ENCODE measurements at places on chromosomes 5 and 9.
A peak's percentile ranks its signal among the peaks of the same experiment; 100 is the strongest.

DNA sequence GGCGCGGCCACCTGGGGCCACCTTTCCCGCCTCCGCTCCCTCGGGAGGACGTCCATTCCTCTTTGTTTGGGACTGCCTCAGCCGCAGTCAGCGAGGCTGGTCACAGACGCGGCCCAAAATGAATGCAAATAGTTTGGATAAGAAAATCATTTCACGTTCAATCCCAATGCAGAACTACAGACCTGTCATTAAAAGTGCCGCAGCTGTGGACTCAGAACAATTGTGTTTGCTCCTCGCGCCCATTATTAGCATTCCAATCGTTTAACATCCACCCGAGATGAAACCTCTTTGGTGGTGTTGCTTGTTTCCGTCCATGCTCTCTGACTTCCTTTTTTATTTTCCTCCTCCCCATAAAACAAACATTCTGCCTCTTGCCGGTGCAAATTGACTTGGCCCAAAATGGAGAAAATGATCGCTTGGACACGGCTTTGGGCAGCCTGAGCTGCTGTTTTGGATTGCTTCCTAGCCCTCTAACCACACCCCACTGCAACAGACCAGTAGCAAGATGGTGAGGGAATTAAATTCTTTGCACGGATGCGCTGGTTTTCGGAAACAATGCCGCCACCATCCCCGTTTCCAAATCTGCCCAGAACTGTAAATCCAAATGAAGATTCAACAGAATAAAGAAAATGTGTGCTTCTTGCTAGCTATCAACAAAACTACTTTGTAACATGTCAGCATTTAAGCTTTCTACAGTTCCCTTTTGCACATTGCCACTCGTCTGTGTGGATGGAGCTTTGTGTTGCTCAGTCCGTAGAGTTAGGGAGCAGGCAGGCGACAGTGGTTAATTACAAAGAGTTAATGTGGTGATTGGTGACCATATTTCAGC is 784 bp downstream of the NLN start:
- no peak for DNase-seq

GRCh38 chr9:121851641-121852091 is 200.2 kb downstream of the DAB2IP start:
- no peak for DNase-seq

DNA sequence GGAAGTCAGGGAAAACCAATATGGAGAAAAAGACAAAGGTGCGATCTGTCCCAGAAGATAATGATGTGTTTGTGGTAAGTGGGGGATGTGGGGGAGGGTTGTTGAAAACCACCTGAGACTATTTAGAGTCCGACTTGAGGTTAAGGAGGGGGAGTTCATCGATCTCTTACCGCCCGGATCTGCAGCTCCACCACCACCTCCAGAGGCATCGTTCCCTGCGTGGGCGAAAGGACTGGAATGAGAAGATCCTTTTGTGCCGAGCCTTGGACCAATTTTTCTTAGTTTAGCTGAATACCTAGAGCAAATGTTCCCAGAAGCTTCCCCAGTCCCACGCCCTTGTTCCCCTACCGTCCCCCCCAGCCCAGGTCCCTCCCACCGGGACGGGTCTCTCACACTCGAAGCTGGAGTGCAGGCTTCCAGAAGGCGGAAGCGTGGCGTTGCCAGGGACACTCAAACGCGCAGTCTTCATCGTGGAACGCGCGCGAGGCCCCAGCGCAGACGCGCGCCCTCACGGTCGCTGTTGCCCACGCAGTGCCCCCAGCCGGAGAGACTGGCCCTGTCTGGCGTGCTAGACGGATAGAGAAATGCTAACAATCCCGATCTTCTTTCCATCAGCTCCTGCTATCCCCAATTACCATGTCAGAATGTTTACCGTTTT is at the start of gene SPATA6L:
Gene SPATA6L (minus strand): TSS at position 439 of the 658 bp plus-strand sequence. CDS start 230 bp downstream, at position 209.
- peak; percentile 35 for DNase-seq

GRCh38 chr5:95878417-95879323 is 56.1 kb upstream of the GLRX start:
- DNase-seq, result no peak

GRCh38 chr5:158119961-158120723 is 261.2 kb upstream of the CLINT1 start:
- no peak for DNase-seq

- DNase-seq, result no peak
Observed at GRCh38 chr5:174455301-174455700, 269.1 kb upstream of the MSX2 start.

GRCh38 chr9:4662989-4663792 is 1.1 kb downstream of the PLPP6 start:
- DNase-seq, result no peak

DNA sequence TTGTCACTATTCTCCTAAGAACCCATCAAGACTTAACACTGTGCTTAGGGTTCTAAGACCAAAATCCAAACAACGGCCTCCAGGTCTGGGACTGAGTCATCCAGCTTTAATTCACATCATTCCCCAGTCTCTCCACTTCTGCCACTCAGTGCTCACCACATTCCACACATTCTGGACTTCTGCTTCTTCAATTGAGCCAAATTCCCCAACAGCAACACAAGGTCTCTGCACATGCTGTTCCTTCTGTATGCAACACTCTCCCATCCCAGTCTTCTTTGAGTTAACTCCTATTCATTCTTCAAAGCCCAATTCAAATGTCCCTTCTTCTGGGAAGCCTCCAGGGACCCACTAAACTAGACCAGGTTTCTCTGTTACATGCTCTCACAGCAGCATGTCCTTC is 97.8 kb downstream of the GPR21 start:
- no peak for DNase-seq

DNA sequence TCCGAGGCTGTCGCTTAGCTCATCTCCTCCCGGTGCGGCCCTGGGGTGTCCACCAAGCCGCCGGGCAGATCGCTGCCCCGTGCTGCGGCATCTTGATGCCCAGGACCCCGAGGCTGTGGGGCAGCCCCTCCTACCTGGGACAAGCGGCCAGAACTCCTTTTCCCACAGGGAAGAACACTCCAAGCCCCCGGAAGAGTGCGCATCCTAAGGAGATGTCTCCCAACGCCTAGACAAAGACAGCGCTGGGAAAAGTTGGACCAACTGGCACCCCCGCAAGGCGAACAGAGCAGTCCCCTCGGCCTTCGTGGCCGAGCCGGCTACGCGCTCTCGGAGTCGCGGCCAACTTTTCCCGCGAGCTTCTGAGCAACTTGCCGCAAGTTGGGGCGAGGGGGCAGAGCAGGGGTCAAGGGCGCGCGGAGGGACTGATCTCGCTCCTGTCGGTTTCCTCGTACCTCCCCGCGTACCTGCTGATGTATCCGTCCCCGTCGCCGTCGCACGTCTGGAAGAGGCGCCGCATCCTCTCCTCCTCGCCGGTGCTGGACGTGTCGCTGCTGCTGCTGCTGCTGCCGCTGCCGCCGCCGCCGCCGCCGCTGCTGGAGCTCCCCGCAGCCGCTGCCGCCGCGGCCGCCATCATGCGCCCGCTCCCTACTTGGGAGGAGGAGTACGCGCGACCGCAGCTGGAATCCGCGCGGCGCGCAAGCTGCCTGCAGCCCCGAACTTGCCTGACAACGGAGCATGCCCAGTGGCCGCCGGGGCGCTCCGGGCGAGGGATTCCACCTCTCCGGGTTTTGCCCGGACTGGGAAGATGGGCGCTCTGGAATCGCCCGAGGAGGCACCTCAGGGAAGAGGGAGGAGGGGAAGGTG is at the start of gene MCC:
Gene MCC (minus strand): TSS at position 673 of the 864 bp plus-strand sequence.
- peak; percentile 42 for DNase-seq

- no peak for DNase-seq
Observed at GRCh38 chr5:150103678-150104549, 17.6 kb upstream of the CSF1R start.

- no peak for DNase-seq
Observed at GRCh38 chr5:15376088-15376487, 123.9 kb upstream of the FBXL7 start.

- DNase-seq, result no peak
Observed at GRCh38 chr5:102700120-102700831, 54.8 kb upstream of the PAM start.

- no peak for DNase-seq
Observed at GRCh38 chr9:133576031-133576874, 32.9 kb downstream of the FAM163B start.

DNA sequence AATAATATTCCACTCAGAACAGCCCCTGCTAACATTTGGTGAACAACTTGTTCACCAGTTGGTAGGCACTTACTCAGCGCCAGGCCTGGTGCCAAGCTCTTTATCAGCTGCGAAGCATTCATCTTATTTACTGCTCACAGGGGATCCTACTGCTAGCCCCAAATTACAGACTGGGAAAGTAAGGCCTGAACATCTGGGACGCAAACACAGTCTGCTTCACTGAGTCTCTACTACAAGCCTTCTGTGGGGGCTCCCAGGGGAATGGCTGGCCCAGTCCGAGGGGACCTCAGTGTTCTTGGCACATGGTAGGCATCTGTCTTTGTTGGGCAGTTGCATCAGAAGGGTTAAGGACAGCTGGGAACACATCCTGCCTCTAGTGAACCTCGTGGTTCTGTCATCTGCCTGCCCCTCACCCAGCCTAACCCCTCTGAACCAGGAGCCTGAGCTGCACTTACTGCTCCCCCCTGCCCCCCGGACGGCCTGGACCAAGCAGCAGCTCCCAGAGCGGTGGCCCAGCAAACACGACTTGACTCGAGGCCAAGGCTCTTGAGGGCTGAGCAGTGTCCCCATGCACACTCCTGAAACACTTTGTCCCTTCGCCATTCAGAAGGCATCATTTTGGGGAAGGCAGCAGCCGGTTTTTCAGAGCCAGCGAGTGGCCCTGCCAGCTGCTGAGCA is at the start of gene PHYHD1:
Gene PHYHD1 (plus strand): TSS at position 602 of the 678 bp plus-strand sequence. CDS start 1,342 bp downstream, outside the sequence.
- DNase-seq, result no peak

DNA sequence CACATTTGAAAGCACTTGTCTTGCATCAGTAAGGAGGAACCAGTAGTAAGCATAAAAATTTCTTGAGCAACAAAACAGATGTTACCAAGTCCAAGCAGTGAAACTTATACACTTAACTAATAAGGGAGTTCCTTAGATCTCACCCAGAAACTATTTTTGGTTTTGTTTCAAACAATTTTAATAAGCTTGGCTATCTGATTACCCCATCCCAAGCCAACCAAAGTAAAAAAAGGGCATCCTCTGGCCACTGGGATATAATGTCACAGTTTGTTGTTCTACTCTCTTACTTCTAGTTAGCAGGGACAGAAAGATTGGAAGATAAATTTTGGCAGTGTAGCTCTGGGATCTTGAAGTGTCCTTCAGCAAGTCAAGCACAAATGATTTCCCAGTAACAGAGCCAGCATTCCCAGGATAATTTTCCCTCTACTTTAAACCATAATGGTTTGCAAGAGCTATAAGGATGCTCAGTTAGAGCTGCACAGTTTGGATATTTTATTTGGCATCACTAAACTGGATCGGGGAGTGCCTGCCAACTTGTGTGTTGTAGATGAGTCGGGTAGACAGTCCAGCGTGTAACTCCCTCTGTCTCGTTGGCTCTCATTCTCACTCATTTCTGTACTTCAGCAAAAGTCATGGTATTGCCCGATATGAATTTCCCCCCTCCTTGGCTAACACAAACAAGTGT is 161.9 kb upstream of the HMHB1 start:
- no peak for DNase-seq

DNA sequence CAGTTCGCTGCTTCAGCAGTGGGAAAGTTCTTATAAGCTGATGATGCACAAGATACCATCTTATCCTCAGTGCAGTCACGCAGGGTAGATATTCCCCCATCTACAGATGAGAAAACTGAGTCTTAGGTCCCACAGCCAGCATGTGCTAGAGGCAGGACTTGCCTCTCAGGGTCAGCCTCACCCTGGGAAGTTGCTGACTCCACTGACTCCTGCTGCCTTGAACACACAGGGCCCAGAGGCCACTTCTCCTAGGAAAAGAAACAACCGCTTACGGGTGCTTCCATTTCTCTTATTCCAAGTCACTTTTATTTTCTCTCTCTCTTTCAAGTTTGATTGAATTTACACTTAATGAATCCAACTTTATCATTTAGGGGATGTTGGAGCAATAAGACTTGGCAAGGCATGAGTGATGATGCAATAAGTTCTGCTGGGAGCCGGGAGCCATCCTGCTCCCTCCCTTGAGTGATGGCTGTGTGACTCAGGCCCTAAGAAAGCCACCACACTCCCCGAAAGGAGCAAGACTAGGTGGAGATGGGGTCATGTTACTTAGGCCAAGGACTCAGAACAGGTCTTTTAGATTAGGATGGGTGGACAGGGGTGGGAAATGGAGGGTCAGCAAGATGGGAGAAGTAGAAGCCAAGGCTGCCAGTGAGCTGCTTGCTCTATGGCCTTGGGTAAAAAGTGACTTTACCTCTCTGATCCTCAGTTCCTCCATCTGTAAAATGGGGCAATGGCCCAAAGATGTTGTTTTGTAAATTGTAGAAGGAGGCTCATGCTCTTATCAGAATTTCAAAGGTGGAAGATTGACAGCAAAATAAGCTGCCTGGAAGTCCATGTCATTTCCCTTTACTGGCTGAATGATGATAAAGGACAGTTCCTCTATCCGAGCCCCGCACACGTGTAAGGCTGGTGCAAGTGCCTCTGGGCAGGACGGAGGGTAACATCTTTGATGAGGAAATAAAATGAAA is 67.4 kb upstream of the ZNF618 start:
- DNase-seq, result no peak

DNA sequence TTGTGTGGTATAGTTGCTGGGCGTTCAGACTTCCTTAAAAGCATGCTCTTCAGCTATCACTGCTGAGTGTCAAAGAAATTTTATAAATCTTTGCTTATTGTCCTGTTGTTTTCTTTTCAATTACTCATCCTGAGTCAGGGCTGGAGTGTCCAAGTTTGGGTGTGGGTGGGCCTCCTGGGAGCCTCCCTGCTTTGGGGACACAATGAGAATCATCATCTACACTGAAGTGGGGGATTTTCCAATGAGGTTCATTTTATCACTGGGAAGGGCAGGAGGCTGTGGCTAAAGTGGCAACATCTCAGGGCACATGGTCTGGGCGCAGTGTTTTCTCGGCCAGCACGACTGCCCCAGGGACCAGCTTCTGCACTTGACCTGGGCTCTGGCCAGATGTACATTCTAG is 19.5 kb downstream of the GFPT2 start:
- DNase-seq, result no peak

GRCh38 chr9:134219646-134220060 is 55.3 kb upstream of the RNU6ATAC start:
- no peak for DNase-seq

- no peak for DNase-seq
Observed at GRCh38 chr9:132090771-132091170, 11.1 kb upstream of the MED27 start.

DNA sequence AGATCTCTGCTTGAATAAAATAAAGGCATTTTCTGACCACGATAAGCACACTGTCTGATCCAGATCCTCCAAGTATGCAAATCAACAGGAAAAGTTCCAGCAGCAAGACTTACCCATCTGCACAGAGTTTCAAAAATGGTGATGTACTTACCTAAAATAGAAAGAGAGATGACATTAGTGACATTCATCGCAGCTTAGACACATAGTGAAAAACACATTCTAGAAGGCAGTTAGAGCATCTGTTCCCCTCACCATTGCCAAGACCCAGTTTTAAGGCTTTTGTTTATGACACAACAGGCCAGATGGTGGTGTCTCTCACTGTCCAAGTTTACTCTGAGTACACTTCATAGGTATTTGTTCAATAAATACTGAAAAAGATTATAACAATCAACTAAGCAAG is 207.7 kb downstream of the PDE4D start:
- no peak for DNase-seq

Measured in stimulated activated CD4-positive, alpha-beta T cell treated with anti-CD3 and anti-CD28 coated beads, Interleukin-4, amount 100 ng/mL, for 24 hours (primary cell).